ENCODE measurements at places on chromosomes 2 and 18. TPM values are rescaled to one million over a fixed set of nuclear protein-coding genes. Genes with fewer than 3 reads are reported as not detected.
A peak's percentile ranks its signal among the peaks of the same experiment; 100 is the strongest.

Gene AQP12B
- not detected for total RNA-seq

Gene ABHD1
- total RNA-seq: 0.74 TPM

Gene SPP2
- total RNA-seq: not detected

Gene CBLN2
- total RNA-seq: not detected

Gene FBXO36
- 9.3 TPM for total RNA-seq

Gene CPLX4
- not detected for total RNA-seq

DNA sequence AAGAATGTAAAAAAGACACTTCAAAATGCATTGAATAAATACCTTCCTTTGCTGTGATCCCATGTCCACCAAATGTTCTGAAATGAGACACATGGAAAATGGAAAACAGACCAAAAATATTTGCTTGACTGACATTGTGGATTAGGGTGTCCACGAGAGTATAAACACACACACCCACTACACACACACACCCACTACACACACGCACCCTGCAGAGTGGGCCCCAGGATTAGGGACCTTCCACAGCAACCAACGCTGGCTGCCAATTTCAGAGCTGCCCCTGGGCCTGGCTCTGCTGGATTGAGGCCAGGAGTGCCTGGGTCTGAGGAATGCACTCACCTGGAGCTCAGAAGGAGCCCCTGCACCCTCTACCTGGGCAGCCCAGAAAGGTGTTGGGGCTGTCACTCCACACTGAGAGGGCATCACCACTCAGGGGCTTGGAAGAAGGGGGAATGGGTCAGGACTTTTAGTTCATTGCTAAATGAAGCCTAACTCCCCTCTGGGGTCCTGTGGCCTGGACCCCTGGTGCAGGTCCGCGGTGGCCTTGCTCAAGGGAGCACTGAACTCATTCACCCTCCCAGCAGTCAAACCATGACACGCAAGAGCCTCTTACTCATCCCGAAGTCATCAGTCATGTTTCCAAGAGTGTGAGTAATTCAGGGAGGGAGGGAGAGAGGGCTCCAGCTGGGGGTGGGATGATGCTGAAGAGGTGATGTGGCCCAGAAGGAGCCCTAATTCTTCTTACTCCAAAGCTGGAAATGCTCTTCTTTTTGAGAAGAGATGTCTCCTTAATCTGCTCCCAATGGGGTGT is 50.2 kb upstream of the PLB1 start:
- no peak for DNase-seq
- no peaks in the 10 kb centered on the region for H3K27me3 ChIP-seq
- H3K4me1 ChIP-seq: peaks cover 5% of the 10 kb centered on the region
- H3K4me3 ChIP-seq: no peak overlapping the region
- H3K36me3 ChIP-seq: no peaks in the 10 kb centered on the region

GRCh38 chr2:217340176-217340575 is 480.3 kb upstream of the TNP1 start:
- no peak overlapping the region for H3K27ac ChIP-seq
- DNase-seq: no peak
- H3K36me3 ChIP-seq: no peaks in the 10 kb centered on the region
- H3K4me3 ChIP-seq: no peak overlapping the region

DNA sequence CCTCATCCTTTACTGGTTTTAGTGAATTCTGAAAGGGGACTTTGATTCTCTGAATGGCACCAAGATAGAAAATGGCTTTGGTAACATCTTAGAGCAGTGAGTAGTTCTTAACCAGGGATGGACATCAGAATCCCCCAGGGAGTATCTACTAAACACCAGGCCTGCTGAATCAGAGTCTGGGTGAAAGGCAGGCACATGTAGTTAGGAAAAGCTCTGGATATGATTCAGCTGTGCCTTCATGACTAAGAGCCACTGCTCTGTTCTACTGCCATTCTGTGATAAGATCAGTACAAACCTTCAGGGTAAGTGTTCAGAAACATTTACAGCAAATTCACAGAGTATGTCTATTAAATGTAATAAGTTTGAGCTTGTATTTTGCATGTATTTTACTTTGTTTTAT is 46.2 kb upstream of the B3GNT2 start:
- H3K4me1 ChIP-seq: no peaks in the 10 kb centered on the region
- H3K4me3 ChIP-seq: no peak overlapping the region
- H3K27ac ChIP-seq: no peak overlapping the region
- H3K36me3 ChIP-seq: no peaks in the 10 kb centered on the region

DNA sequence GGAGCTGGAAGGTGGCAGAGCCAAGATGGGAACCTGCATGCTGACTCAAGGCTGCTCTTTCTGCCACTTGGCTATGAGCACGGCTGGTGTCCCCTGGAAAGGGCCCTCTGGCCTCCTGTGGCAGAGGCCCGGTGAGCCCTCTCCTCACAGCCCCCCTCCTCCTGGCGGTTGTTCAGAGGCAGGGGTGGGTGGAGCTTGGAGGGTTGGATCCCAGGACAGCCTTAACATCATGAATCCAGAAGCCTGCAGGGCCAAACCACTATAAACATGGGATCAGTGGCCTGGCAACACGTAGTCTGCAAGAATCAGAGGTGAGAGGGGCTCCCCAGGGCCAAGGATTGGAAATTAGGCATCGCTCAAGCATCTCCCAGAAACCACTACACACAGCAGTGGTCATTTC is 48.5 kb upstream of the LOXHD1 start:
- H3K4me1 ChIP-seq: peaks cover 1% of the 10 kb centered on the region
- H3K36me3 ChIP-seq: no peaks in the 10 kb centered on the region
- no peak overlapping the region for H3K27ac ChIP-seq
- no peaks in the 10 kb centered on the region for H3K27me3 ChIP-seq

- peaks cover 48% of the 10 kb centered on the region for H3K27me3 ChIP-seq
- peak; percentile 77 for DNase-seq
- H3K27ac ChIP-seq: no peak within 1 kb of the TSS
- peaks cover 4% of the 10 kb centered on the region for H3K36me3 ChIP-seq
- H3K4me3 ChIP-seq: peak within 1 kb of the TSS; percentile 2
Observed at GRCh38 chr18:5895299-5895875, at the start of gene TMEM200C. Gene TMEM200C, minus strand, starts transcription at chr18:5895522. Its CDS starts 3,459 bp downstream, at chr18:5892063.

DNA sequence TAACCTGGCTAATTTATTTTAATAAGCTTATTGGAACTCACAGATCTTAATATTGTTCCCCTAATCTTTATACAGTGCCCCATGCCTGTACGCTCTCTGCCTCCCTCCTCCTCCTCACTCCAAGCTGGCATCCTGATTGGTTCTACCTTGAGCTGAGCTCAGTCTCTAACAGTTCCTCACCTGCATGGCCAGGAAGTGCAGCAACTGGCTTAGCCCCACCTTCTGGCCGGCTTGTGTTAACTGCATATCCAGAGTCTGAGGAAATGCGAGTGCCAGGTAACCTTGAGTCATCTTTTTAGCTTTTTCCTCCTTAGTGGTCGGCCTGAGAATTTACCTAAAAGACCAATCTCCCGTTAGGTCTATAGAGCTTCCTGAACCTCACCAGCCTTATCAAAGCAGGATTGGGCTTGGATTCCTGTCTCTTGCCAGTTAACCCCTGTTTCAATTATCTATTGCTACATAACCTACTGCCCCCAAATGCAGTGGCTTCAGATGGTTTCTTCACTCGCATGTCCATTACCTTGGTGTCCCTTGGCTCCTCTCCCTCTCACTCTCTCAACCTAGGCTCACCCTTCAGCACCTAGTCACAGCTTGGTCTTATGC is 89.5 kb upstream of the STK39 start:
- H3K27me3 ChIP-seq: no peaks in the 10 kb centered on the region
- peak; percentile 18 for DNase-seq
- no peaks in the 10 kb centered on the region for H3K4me1 ChIP-seq
- no peak overlapping the region for H3K27ac ChIP-seq

DNA sequence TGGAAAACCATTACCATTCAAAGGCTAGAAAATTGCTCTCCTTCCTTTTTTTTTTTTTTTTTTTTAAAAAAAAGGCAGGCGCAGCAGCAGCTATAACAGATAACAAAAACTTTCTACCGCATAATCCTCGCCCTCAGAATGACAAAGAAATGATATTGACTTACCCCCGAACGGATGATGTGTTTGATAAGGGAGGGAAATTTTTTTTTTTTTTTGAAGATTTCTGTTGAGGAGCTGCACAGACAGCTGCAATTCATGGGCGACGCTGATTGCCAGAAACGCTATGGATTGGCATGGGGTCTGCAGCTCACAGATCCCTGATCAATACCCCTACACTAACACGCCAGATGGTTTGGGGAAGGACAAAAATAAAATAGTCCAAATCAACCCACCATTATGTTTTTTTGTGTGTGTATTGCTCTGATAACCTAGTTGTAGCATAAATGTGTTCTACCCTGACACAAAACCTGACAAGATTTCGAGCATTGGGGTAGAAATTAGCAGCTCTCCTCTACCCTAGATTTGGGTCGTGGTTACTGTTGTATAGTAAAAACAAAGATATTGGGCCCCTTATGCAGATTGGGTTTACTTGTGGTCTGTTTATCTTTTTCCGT is 3.6 kb upstream of the ONECUT2 start:
- no peak for DNase-seq
- peaks cover 35% of the 10 kb centered on the region for H3K4me1 ChIP-seq
- H3K27ac ChIP-seq: no peak overlapping the region
- no peaks in the 10 kb centered on the region for H3K36me3 ChIP-seq

DNA sequence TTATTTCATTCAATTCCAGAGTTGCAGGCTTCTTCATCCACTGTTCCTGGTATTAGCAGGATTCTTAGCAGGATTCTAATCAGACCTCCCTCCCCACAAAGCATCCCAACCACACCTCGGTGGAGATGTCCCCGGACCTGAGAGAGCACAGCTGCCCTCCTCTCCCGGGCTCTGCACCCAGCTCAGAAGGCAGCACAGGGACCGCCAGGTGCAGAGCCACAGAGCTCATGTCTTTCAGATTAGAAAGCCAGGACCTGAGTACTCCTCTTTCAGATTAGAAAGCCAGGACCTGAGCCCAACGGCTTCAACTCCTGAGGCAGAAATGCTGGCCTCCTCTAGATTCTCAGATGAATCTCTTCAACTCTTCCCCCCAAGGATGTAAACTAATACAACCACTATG is 152.3 kb downstream of the MYO5B start:
- DNase-seq: no peak
- H3K27ac ChIP-seq: no peak overlapping the region
- no peaks in the 10 kb centered on the region for H3K27me3 ChIP-seq
- H3K4me1 ChIP-seq: no peaks in the 10 kb centered on the region
- H3K36me3 ChIP-seq: no peaks in the 10 kb centered on the region
- H3K4me3 ChIP-seq: no peak overlapping the region

- H3K4me1 ChIP-seq: no peaks in the 10 kb centered on the region
- H3K36me3 ChIP-seq: no peaks in the 10 kb centered on the region
- no peak overlapping the region for H3K4me3 ChIP-seq
- H3K27me3 ChIP-seq: no peaks in the 10 kb centered on the region
Observed at GRCh38 chr2:47935071-47935470, 28.8 kb upstream of the FBXO11 start.

DNA sequence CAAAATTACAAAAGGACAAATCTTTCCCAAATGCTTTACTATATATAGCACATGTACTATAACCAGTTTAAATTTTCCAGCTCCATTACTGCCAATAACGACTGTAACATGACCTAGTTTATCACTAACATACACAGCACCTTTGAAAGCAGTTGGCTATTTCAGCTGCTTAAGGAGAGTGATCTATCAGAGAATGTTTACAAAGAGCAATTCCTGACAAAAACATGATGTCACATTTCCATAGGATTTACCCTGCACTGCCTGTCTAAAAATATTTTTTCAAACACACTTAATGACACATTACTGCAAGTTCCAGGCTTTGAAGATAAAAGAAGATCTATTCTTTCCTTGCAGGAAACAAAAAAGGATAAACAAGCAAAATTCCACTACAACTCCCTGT is 40.6 kb downstream of the ZNF516 start:
- no peak overlapping the region for H3K4me3 ChIP-seq
- H3K36me3 ChIP-seq: peaks cover 4% of the 10 kb centered on the region

DNA sequence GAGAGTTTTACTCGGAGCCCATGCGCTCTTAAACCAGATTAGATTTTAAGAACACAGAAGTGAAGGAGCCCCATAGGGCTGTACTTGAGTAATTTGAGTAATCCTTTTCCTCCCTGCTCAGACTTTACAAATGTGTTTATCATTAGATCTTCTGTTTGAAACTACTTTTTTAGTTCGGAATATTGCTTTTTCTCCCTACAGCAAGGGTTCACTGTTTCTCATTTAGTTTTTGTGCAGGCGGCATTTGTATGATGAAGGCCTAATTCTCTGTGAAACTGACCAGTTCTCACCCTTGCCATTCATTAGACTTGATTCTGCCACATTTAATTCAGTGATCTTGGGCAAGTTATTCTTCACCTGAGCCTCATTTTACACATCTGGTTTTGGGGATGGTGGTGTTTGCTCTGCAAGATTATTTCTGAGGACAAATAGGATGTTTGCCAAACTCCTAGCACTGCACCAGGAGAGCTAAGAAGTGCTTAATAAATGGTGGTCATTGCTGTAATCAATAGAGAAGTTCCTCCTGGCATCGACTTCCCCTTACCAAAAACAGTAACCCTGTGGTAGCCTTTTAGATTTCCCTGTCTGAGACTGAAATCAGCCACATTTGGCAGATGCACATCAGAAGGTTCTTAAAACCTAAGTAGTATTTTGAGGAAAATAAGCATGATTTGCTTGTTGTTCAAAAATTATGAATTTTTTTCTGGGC is 2.2 kb downstream of the B3GNT2 start:
- peaks cover 35% of the 10 kb centered on the region for H3K4me1 ChIP-seq
- H3K27ac ChIP-seq: peak overlapping the region; percentile 23
- peak overlapping the region; percentile 9 for H3K4me3 ChIP-seq

DNA sequence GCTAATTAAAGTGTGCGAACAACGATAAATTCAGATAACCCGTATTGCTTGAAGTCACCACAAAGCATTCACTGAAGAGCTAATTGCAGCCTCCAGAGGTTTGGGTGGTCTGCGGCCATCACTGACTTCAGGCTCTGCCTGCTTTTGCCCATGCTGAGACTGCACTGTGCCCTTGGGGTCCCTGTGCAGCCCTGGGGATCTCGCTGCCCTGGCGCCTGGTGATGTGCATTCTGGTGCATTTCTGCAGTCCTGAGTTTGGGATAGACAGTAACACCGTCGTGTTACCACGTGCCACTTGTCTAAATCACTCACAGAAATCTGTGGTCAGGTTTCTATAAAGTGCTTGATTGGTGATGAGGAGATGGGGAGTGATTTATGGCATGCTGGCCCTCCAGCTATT is 27.6 kb downstream of the LDLRAD4 start:
- H3K36me3 ChIP-seq: no peaks in the 10 kb centered on the region
- no peak overlapping the region for H3K27ac ChIP-seq
- DNase-seq: no peak
- no peaks in the 10 kb centered on the region for H3K4me1 ChIP-seq
- no peaks in the 10 kb centered on the region for H3K27me3 ChIP-seq
- no peak overlapping the region for H3K4me3 ChIP-seq

DNA sequence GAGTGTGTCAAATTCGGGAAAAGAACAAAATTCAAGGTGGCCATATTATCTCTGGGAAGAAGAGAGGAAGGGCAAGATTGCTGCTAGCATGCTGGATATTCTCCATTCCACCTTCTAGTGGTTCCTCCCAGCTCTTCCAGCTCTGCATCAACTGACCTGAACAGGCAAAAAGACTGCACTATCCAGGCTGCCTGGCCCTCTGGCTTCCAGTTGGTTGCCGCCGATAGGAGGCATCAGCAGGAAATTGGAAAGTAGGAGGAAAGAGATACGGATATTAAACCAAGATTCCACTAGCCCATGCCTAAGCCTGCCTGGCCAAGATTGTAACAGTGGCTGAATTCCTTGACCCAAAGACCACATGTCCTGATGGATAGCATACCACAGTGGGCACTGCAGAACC is 1.7 kb upstream of the RTTN start:
- H3K27ac ChIP-seq: no peak overlapping the region
- no peak for DNase-seq
- H3K4me1 ChIP-seq: no peaks in the 10 kb centered on the region
- no peak overlapping the region for H3K4me3 ChIP-seq
- H3K36me3 ChIP-seq: no peaks in the 10 kb centered on the region
- peaks cover 3% of the 10 kb centered on the region for H3K27me3 ChIP-seq

- no peak for DNase-seq
- no peak overlapping the region for H3K27ac ChIP-seq
- H3K36me3 ChIP-seq: no peaks in the 10 kb centered on the region
- no peaks in the 10 kb centered on the region for H3K4me1 ChIP-seq
- no peak overlapping the region for H3K4me3 ChIP-seq
Observed at GRCh38 chr2:216298719-216299495, 73.4 kb downstream of the MARCHF4 start.

Measured in lung (tissue), 17 donors.